ENCODE measurements at places on chromosomes 3 and 15.

- DNase-seq = peak; percentile 48
These were observed 407 bp downstream of the USP13 start for GRCh38 chr3:179653096-179653797.

DNA sequence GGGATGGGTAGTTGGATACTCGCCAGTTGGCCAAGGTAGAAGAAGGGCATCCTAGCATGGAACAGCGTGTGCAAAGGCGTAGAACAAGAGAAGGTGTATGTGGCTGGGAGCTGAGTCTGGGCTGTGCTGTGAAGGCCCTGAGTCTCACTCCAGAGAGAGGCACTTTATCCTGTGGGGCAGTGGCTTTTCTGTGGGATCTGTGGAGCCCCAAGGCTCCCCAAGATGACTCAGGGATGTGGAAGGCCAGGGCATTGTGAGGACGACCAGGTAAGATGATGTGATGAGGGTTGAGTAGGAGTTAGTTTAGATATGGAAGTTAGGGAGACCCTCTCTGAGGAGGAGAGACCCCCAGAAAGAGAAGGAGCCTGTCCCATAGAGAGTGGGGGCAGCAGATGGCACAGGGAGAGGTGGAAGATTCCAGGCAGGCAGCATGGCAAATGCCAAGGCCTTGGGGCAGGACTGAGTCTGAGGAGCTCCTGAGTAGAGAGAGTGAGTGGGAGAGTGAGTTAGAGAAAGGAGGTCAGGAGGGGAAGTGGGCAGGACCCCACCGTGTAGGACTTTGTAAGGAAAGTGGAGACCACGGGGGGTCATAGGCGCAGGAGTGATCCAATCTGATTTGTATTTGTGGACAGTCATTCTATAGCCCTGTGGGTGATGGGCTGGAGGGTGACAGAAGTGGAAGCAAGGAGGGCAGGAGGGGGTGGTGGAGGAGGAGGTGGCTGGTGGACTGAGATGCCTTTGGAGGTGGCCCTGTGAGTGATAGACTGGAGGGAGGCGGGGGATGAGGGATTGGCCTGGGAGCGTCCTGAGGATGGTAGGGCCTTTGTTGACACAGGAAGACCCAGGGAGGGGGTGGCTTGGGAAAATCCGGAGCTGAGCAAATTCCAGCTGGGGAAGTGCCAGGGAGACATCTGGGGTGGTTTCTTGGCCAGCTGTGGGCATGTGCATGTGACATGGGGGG is 50.3 kb downstream of the FBLN2 start:
- DNase-seq = no peak

DNA sequence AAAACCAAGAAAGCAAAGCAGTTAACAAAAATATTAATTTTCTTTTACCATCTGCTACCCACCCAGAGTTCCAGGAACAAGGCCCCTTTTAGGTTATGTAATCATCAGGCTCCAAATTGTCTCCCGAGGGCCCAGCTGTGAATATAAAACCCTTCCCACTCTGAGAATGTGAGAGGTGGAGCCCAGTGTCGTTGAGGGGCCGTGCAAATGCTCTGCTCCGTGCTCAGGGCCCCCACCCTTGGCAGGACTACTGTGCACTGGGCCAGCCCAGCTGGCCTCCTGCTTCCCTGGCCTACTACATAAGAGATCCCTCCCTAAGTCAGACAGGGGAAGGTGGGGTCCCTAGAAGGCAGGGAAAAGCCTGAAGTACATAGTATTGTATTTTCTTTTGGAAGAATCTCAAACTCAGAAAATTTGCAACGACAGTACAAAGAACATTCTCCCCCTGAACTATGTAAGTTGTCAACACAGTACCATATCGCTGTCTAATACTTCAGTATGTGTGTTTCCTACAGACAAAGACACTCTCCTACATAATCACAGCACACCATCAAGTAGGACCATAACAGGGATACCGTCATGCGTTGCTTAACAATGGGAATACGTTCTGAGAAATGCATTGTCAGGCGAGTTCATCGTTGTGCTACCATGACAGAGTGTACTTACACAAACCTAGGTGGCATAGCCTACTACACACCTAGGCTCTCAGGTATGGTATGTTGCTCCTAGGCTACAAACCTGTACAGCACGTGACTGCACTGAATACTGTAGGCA is 4.4 kb upstream of the CLEC3B start:
- no peak for DNase-seq

GRCh38 chr15:31081588-31082250 is 19.8 kb downstream of the TRPM1 start:
- no peak for DNase-seq

GRCh38 chr15:93209690-93210445 is 120.9 kb upstream of the RGMA start:
- no peak for DNase-seq
